ENCODE measurements at places on chromosomes 16 and 17.
A peak's percentile ranks its signal among the peaks of the same experiment; 100 is the strongest.

GRCh38 chr16:11788914-11789313 lies 8.1 kb downstream of the ZC3H7A start:
- no peak for DNase-seq

- no peak for DNase-seq
Observed at GRCh38 chr17:72273289-72274056, 152.7 kb downstream of the SOX9 start.

DNA sequence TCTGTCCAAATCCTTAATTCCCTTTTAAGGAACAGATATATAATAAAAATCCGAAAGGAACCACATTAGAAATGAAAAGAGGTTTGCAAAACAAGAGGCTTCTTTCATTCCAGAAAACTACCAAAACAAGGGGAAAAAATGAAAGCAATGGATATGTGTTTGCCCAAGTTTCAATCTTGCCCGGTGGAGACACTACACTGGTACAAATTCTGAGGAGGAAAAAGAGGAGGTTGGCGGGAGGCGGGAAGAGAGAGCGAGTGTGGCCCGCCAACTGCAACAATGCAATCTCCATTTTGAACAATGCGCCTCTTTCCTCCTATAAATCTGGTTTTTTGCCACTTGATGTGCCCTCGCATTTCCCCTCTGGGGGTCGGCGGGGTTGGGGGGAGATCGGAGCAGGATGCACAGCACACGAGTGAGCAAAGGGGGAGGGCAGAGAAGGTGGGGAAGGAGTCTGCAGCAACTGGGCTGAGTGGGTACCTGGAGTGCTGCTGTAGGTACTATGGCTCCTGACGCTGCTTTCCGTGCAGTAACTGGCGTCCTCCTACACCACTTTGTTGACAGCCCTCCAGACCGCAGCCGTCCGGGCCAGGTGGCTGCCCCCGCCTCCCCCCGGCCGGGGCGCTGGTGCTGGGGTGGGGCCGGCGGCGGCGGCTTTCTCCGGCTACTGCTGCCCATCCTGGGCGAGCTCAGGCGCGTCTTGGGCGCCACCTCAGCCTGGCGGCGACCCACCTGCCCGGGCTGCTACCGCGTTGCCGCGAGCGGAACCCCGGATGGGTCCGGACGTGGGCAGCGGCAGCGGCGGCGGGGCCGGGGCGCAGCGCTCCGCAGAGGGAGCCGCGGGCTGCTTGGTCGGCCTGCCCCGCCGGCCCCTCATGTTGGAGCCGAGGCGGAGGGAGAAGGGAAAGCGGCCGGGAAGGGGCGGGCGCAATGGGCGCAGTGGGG lies 93.8 kb upstream of the PLEKHM1 start:
- DNase-seq: no peak

DNA sequence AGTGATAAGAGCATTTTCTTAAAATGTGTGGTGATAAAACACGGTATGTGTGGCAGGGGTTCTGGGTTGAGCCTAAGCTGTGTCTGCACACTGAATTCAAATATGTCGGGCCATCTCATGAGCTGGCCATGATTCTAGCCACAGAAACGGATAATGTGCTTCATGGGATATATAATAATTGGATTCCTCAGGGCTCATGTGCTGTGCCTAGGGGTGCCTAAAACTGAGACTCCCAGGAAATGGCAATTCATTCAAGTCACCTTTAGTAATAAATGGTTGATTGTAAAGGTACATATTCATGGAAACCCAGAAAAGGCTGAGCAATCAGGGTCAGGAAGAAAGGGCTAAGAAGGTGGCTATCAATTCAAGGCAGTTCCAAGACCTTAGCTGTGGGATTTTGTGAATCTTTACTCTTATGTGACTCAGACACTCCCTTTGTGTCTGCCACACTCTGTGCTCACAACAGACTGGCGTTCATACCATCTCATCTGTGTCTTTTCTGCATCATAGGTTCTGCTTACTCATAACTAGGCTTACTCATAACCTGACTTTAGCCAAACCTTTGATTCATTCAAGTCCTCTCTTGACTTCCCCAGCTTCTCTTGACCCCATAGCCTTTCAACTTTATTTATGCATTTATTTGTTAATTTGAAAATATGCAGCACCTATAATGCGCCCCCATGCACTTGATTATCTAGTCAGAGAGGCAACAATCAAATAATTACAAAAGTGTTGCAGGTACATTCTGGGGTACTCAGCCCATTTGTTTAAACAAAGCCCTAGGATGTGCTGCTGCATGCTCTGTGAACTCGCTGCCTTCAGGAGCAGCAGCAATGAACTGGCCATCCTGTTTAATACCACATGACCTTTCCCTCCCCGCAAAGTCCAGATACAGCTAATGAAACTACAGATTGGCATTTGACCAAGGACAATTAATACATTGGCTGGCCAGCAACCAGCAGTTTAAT lies 28.4 kb upstream of the MED13 start:
- peak; percentile 74 for DNase-seq

- no peak for DNase-seq
Observed at GRCh38 chr17:45355087-45355486, 38.3 kb upstream of the MAP3K14 start.

DNA sequence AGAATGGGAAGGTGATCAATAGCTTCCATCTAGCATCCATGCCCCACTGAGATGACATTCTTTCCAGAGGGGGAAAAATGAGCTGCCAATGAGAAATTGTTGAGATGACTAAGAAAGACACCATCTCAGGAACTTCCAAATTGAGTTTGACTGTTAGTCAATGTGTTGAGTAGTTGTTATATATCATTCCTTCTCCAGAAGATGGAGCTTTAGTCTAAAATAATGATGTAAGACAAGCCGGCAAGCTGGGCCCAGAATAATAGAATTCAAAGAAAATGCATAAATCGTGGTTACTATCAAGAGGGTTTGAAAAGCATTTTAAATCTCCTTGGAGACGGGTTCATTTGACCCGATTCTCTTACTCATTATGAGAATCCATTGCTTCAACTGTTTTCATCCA lies 71.0 kb upstream of the ATF7IP2 start:
- DNase-seq: no peak

- no peak for DNase-seq
Observed at GRCh38 chr16:88368036-88368435, 14.7 kb upstream of the ZNF469 start.

DNA sequence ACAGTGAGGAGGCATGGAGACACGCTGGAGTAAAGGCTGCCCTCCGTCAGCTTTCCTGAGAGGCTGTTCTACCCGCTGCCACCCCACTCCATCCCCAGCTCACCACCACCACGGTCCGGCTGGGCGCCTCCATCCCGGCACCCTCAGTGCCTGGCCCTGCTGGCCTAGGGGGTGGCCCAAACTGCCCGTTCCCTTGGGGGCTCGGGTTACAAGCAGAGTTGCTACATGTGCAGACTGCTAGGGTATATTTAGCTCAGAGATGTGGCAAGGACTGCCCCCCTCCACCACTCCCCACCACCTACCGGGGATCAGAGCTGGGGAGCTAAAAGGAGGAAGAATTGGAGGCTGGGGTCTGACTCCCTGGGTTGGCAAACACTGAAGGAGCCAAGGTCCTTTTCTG lies 4.1 kb downstream of the CACNB1 start:
- DNase-seq: no peak

DNA sequence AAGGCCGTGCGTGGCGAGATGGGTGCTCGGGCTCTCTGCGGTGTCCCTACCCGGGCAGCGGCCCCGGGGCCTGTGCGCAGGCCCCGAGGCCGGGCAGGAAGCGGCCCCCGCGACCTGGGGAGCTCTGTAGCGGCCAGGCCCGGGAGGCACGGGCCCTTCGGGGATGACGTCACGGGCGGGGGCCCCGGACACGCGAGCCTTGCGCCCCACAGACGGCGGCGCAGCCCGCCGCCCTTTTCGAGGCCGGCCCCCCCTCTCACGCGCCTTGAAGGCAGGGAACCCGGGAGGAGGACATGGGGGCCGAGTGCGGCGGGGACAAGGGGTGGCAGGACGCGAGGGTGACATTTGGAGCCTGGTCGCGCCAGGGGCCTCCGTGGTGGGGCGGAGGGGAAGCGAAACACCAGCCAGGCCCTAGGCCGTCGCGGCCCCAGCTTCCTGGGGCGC lies 1.1 kb downstream of the RAI1 start:
- DNase-seq: no peak

DNA sequence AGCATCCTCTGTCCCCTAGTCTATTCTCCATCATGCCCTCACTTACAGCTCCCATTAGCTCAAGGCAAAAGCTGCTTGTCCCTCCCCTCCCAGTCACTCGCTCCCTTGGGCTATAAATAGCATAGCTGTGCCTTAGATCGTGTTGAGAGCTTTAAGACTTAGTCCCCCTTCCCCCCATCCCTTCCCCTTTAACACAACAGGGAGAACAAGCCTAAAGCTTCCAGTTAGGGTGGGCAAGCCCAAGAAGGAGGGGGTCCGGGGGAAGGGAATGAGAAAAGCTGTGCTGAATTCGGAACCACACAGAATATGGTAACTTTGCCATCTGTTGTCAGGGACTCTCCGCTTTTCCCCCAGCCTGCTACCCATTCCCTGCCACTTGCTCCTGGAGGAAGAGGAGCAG lies 4.9 kb upstream of the HIGD1B start:
- no peak for DNase-seq

- DNase-seq: no peak
Observed at GRCh38 chr17:3693829-3694231, 2.1 kb downstream of the P2RX5 start.

- DNase-seq: no peak
Observed at GRCh38 chr17:74419928-74420411, 11.9 kb upstream of the GPRC5C start.

- no peak for DNase-seq
Observed at GRCh38 chr17:77566566-77567138, 391.9 kb upstream of the TNRC6C start.

- DNase-seq: no peak
Observed at GRCh38 chr17:59791603-59792457, 84.4 kb downstream of the VMP1 start.

GRCh38 chr17:17055286-17056155 lies 13.3 kb downstream of the MPRIP start:
- DNase-seq: no peak

GRCh38 chr16:66478733-66479511 lies 51.8 kb downstream of the BEAN1 start:
- no peak for DNase-seq

- DNase-seq: no peak
Observed at GRCh38 chr17:35089586-35090296, 26.2 kb upstream of the RFFL start.

DNA sequence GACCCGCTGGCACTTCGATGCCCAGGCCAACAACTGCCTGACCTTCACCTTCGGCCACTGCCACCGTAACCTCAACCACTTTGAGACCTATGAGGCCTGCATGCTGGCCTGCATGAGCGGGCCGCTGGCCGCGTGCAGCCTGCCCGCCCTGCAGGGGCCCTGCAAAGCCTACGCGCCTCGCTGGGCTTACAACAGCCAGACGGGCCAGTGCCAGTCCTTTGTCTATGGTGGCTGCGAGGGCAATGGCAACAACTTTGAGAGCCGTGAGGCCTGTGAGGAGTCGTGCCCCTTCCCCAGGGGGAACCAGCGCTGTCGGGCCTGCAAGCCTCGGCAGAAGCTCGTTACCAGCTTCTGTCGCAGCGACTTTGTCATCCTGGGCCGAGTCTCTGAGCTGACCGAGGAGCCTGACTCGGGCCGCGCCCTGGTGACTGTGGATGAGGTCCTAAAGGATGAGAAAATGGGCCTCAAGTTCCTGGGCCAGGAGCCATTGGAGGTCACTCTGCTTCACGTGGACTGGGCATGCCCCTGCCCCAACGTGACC lies 5.0 kb downstream of the WFIKKN2 start:
- DNase-seq: no peak

All from skeletal muscle cell (primary cell).